ENCODE measurements at places on chromosomes 5 and 9.

- peak; percentile 94 for DNase-seq
Observed at GRCh38 chr9:7974335-7974960, 174.9 kb upstream of the DMAC1 start.

DNA sequence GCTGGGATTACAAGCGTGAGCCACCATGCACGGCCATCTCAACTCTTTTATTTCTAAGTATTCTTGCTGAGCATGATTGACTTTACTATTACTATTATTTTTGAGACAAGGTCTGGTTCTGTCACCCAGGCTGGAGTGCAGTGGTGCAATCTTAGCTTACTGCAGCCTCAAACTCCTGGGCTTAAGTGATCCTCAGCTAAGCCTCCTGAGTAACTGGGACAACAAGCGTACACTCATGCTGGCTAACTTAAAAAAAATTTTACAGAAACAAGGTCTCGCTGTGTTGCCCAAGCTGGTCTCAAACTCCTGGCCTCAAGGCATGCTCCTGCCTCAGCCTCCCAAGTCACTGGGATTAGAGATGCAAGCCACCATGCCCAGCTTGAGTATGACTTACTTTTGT is 443.7 kb downstream of the ARHGEF28 start:
- DNase-seq = no peak

DNA sequence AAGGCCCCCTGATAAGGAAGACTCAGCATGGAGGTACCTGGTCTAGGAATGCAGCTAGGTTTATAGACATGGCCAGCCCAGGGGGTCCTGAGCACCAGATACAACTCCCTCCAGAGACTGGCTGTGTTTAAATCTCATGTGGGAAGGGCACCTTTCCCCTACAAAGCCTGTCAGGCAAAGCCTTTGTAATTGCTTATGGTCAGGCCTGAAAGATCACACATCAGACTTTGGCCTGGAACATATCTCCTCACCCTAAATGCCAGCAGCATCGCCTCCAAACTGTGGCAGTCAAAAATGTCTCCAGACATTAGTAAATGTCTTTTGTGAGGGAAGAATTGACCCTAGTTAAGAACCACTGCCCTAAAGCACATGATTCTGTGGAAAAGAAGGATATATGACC is 51.6 kb upstream of the MACIR start:
- no peak for DNase-seq

DNA sequence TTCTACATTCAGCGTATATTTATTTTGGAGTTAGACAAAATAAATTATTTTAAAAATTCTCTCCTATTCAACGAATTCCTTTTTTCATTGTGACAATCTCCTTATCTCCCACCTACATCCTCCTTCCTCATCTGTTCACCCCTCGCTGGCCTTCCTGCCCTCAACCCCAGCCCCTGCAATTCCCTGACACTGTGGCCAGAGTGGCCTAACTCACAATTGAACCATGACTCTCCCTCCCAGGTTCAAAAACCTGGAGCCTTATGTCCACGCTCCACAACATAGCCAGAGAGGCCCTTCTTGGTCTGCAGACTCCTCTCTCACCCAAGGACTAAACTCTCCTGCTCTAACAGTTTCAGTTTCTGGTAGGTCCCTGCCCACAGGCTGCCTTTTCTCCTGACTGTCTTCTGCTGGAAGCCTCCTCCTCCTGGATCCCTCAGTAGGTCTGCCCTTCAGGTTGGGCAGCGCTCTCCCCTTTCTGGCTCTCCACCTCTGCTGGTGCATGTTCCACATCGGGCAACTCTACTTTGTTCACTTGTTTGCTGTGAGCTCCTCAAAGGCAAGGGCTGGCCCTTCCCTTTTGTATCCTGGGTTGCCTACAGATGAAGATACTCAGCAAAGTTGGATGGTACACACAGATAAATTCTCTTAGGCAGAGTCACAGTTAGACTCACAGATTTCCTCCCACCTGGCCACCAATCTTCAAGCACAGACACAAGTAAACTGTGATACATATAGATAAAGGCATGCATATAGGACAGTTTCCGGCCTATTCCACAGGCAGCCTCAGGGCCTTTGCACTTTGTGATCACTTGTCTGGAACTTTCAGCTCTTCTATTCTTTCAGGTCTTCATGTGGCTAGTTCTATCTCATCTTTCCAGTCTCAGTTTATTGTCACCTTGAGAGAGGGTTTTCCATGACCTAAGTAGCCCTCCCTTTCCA is 19.8 kb upstream of the MYORG start:
- DNase-seq = no peak
